ENCODE measurements at places on chromosomes 4 and X. TPM values are rescaled to one million over a fixed set of nuclear protein-coding genes. Genes with fewer than 3 reads are reported as not detected.

The MND1 gene
- total RNA-seq = 9.6 TPM

The ADGRA3 gene
- 67.8 TPM for total RNA-seq

The USP17L26 gene
- total RNA-seq = not detected

The DCAF12L1 gene
- 0.90 TPM for total RNA-seq

The TRIML2 gene
- not detected for total RNA-seq

The KCNE5 gene
- 1.5 TPM for total RNA-seq

The CFI gene
- total RNA-seq = 52.0 TPM

The CXorf65 gene
- total RNA-seq = not detected

The GC gene
- total RNA-seq = not detected

The F8A2 gene
- total RNA-seq = not detected

The RPA4 gene
- total RNA-seq = 4.5 TPM

The SSX1 gene
- not detected for total RNA-seq

The GABRQ gene
- total RNA-seq = 1.5 TPM

The RIBC1 gene
- total RNA-seq = 0.32 TPM

The SPANXB1 gene
- total RNA-seq = not detected

The ANXA3 gene
- 29.1 TPM for total RNA-seq

The AGTR2 gene
- total RNA-seq = 34.6 TPM
